ENCODE measurements at places on chromosomes 12 and 14. TPM values are rescaled to one million over a fixed set of nuclear protein-coding genes. Genes with fewer than 3 reads are reported as not detected.

TRHDE gene
- total RNA-seq, result 3.1 TPM

CAPS2 gene
- total RNA-seq, result 13.5 TPM

CEBPE gene
- total RNA-seq, result not detected

INHBC gene
- total RNA-seq, result not detected

CLEC2D gene
- 12.6 TPM for total RNA-seq

All from posterior vena cava (tissue), 2 donors.